ENCODE measurements at places on chromosomes 1 and 21. TPM values are rescaled to one million over a fixed set of nuclear protein-coding genes. Genes with fewer than 3 reads are reported as not detected.

- DNase-seq: peak; percentile 70
These were observed 319 bp downstream of the HES2 start for GRCh38 chr1:6419397-6419803.

DNA sequence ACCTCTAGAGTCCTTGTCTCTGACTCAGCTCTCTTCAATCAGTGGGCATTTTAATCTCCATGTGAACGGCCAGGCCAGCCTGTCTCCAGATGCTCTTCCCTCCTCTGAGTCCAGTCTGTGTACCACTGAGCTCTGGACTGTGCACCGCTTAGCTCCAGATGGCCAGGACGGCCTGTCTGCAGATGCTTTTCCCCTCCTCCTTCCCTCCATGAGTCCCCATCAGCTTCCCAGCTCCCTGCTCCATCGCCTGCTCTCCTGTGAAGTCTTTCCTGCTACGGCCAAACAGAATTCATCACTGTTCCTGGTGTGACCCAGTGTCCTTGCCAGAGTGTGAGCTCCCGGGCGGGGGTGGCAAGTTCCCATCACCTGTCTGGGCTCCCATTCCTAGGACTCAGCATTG, 42.0 kb downstream of the STUM start:
- no peak for DNase-seq

GRCh38 chr1:223331929-223332328, 32.0 kb downstream of the SUSD4 start:
- DNase-seq: no peak

DNA sequence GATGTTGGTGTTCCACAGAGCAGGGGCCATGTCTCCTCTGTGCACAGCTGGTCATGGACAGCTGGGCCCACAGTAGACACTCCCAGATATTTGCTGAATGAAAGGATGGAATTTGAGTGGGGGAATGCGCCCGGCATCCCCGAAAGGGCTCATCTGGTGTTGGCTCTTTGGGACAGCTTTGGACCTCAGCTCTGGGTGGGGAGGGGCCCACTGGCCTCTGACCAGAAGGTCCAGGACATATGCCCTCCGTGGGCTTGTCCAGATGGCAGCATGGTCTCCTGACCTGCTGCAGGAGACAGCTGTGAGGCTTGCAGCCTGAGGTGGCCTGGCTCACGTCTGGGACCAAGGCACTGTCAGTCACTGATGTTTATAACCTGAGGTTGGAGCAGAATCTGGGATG, 160.4 kb upstream of the AJAP1 start:
- DNase-seq: no peak

The PDE9A gene
- 46.3 TPM for total RNA-seq

The CRNN gene
- not detected for total RNA-seq
